Left ventricle myocardium superior (tissue), 1 donor: ENCODE measurements at places on chromosomes 11 and 22.

DNA sequence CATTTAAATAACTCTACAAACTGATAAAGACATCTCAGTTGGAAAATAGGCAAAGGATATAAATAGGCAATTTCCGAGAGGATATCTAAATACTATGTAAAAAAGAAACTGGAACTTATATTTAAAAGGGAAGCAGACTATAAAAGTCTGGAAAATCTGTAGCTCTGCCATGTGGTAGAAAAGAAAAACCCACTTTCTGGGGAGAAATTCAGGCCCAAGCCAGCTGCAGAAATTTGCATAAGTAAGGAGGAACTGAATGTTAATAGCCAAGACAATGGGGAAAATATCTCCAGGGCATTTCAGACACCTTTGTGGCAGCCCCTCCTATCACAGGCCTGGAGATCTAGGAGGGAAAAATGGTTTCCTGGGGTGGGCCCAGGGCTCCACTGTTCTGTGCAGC, 97.8 kb upstream of the ZBED5 start:
- DNase-seq, result no peak

DNA sequence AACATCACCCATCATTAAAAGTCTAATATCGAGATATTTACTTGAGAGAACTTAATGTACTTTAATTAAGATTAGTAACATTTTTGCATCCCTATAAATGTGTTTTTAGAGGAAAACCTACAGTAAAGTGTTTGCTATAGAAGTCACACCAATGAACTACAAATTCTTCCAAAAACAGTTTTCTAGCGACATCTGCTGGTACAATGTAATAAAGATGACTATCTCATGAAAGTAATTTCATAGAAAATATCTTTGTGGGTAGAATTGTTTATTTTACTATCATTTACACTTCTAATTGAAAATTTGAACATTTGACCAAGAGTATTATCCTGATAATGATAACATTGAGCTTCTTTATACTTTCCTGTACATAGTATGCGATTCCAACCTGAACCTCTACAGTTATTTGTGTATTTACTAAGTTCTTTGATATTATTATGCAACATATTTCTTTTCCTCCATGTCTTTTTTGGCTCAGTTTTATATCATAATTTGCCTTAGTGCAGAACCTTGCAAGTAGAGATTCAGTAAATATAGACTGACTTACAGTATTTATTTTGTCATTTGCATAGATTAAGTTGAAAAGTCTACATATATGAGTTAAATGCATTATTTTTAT, 252.7 kb downstream of the TMEM135 start:
- no peak for DNase-seq

DNA sequence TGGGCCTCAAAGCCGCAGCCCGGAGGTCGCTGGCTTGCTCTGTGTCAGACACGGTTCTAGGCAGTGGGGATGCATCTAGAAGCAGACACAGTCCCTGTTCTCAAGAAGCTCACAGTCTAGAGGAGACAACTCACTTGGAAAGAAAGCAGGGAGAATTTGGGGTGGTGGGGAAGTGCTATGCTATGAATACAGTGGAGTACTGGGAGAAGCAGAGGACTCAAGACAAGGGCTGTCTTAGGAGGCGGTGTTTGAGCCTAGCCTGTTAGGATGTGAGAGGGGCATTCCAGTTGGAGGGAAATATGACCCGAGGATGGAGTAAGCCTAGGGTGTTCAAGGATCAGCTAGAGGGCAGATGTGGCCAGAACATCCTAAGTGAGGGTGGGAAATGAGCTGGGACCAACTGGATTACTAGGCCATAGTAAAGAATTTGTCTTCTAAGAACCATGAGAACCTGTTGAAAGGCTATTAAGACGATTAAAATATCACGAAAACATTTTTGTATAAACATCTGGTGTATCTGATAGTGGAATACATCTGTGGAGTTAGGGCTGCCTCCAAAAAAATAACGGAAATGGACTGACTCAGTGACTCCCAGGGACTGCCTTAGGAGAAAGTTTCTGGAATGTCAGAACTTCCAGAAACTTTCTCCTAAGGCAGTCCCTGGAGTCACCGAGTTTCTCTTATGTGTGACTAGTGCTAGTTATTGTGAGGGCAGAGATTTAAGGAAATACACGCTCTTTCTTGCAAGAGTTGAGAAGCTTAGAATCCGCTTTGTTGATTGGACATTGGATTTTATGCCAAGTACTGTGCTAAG, 1.1 kb upstream of the PITPNB start:
- no peak for DNase-seq

GRCh38 chr22:31239771-31240370, 27.8 kb downstream of the LIMK2 start:
- DNase-seq, result no peak

- no peak for DNase-seq
Measured at GRCh38 chr22:30182350-30182745, 64.2 kb downstream of the LIF start.

- no peak for DNase-seq
Measured at GRCh38 chr22:22691055-22691454, 46.6 kb downstream of the GGTLC2 start.

GRCh38 chr11:3626250-3626960, 15.4 kb downstream of the ART5 start:
- peak; percentile 75 for DNase-seq

DNA sequence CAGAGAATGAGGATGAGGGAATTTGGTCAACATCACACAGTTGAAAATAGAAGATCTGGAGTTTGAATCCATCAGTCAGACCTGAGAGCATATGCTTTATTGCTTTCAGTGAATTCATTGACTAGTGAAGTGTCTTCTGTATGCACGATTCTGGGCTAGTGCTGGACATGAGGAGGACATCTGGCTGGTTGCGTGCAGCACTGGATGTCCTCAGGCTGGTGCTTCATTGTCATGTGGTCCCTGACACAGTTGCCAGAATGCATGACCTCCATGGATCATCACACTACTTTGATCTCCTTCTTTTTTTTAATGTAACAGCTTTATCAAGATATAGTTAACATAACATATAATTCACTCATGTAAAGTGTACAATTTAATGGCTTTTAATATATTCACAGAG, 44.5 kb upstream of the MMP7 start:
- no peak for DNase-seq

GRCh38 chr11:69012092-69013008, 696 bp downstream of the MRGPRF start:
- peak; percentile 36 for DNase-seq

- no peak for DNase-seq
Measured at GRCh38 chr11:69620683-69621290, 20.2 kb upstream of the CCND1 start.

GRCh38 chr11:7457211-7457610, 28.1 kb upstream of the OLFML1 start:
- no peak for DNase-seq

DNA sequence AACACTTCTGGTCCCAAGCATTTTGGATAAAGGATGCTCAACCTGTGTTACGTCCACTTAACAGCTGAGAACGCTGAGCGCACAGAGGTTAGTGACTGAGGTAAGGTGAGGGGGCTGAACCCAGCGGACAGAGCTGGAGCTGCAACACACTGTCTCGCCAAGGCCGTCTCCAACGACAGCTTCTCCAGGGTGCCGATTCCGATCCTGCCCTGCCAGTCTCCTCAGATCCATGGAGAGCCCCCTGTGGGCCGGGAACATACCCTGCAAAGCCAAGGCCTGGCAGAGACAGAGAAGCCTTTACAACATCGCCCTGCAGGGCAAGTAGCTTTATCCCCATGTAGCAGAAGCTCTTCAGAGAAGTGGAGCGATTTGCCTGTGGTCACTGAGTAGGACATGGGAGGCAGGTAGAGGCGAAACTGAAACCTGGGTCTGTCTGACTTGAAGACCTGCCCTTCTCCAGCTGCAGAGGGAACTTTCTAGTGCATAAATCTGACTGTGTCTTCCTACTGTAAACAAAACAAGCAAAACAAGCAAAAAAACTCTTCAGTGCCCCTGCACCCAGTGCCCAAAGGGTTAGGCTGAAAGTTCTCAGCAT, 72.8 kb downstream of the SCUBE1 start:
- DNase-seq, result no peak

DNA sequence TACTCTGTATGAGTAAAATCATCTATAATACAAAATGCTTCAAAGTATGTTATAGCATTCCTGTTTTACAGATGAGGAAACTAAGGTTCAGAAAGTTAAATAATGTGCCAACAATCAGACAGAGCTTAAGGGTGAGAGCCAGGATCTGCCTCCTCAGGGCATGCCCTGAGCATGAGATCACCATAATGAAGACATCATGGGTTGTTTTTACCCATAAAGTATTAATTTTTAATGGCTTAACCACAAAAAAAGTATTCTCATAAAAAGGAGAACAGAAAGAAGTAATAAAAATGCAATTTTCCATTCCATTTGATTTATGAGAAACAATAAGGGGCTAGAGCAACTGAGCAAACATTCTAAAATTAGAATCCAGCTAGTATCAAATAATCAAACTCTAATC, 534.3 kb upstream of the ARHGAP42 start:
- DNase-seq, result no peak

- no peak for DNase-seq
Measured at GRCh38 chr11:111409915-111410314, 30.8 kb upstream of the POU2AF1 start.

GRCh38 chr11:117720061-117720511, 76.9 kb downstream of the DSCAML1 start:
- DNase-seq, result no peak

- DNase-seq, result peak; percentile 39
Measured at GRCh38 chr22:22030493-22031182, 48.1 kb upstream of the TOP3B start.

GRCh38 chr11:120270386-120270785, 30.4 kb downstream of the POU2F3 start:
- DNase-seq, result no peak

GRCh38 chr22:36900880-36901279, 12.5 kb upstream of the CSF2RB start:
- DNase-seq, result no peak

DNA sequence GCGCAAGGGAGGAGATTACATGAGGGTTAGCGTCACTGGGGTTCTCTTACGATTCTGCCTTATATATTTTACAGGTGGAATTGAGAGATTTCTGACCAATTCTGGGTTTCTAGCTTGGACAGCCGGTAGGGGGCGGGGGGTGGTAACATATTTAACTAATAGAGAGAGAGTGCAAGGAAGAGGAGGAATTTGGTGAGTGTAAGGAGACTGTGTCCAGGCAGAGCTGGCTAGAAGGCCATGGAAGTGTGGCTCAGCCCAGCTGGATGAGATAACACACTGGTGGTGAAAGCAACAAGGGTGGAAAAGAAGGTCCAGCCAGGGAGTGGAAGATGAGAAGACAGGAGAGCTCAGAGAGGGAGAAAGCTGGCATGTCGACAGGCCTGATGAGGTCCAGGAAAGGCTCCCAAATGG, 56.5 kb downstream of the ST3GAL4 start:
- DNase-seq, result peak; percentile 73

- DNase-seq, result no peak
Measured at GRCh38 chr11:93842034-93842433, 8.4 kb downstream of the VSTM5 start.

- no peak for DNase-seq
Measured at GRCh38 chr11:118079491-118079890, 2.6 kb downstream of the TMPRSS4 start.

DNA sequence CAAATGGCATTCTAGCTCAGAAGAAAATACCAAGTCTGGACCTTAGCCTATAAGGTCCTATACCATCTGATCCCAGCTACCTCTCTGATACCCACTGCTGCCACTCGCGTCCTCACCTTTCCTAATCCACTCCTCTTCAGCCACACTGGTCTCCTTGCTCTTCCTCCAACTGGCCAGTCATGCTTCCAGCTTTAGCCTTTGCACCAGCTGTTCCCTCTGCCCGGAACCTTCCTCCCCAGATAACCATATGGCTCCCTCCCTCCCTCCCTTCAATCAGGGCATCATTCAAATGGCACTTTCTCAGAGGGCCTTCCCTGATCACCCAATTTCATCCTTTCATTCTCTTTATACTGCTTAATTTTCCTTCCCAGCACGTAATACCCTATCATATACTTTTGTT, 67.9 kb downstream of the KCNC1 start:
- no peak for DNase-seq

DNA sequence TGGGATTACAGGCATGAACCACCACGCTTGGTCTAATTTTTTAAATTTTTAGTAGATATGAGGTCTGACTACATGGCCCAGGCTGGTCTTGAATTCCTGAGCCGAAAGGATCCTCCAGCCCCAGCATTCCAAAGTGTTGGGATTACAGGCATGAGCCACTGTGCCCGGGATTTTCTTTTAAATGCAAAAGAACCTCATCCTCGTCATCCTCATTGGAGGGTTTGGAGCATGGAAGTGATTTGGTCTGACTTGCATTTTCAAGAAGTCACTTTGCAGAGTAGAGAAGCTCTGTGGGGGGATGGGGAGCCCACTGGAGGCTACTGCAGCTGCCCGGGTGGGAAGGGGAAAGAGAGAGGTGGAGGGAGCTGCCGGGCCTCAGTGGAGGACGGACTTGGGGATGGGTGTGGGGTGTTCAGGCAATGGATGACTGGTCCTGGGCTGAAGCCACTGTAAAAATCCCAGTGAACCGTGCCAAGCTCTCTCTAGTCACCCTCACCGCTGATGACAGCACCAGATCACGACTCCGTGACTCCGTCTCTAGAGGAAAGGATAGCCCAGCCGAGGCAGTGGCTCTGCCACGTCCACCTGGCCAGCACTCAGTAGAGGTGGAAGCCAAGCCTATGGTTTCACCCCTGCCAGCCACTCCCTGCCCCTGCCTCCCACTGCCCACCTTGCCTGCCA, 32.8 kb upstream of the SLC22A12 start:
- DNase-seq, result no peak

- DNase-seq, result peak; percentile 56
Measured at GRCh38 chr11:75339685-75340409, 11.6 kb downstream of the ARRB1 start.

DNA sequence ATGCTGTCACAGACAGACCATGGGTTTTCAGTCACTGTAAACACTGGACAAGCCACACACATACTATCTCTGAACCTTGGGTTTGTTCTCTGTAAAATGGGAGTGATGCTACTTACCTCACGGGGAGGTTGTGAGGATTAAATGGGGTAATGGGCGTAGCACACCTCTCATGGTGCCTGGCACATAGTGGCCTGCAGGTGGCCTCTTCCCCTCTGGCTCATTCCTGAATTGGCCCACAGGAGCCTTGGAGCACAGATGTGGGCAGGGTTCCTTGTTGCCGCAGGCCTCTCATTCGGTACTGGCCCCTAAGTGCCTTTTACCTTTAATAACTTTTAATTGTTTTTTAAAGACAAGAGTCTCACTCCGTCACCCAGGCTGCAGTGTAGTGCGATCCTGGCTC, 11.7 kb downstream of the MICAL2 start:
- DNase-seq, result no peak
